ENCODE measurements at places on chromosomes 16 and 17. TPM values are rescaled to one million over a fixed set of nuclear protein-coding genes. Genes with fewer than 3 reads are reported as not detected.

DNA sequence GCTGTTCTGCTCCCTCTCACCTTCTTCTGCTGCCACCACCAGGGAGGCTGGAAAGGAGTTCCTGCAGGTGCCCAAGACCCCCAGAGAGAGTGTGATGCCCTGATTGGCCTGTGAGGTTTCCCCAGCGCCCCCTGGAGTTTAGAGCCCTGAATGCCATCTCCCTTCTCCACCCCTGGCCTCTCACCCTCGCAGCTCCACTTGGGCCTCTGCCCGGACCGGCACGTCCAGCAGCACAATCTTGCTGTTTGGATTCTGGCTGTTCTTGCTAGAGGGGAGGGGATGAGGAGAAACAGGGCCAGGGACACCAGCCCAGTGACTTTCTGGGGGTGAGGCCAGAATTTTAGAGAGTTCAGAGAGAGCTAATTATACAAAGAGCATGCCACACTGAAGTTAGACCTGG is 12.5 kb upstream of the FAM171A2 start:
- no peak for DNase-seq

- DNase-seq: no peak
These were observed 985 bp downstream of the SGSM2 start for GRCh38 chr17:2338315-2338657.

- DNase-seq: no peak
These were observed 36.2 kb upstream of the DNAH17 start for GRCh38 chr17:78613416-78613815.

GRCh38 chr16:65312071-65312470 is 190.2 kb upstream of the CDH11 start:
- no peak for DNase-seq

DNA sequence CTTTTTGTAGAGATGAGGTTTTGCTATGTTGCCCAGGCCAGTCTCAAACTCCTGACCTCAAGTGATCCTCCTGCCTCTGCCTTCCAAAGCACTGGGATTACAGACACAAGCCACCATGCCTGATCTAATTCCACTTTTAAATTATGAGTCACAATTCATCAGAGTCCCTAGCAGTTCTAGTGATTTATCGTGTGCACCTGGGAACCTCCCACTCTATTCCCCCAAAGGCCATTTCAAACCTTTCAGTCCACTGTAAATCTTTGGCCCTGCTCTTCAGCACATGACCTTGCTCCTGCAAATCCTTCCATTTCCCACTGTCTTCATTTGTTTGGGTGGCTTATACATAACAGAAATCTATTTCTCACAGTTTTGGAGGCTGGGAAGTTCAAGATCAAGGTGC is 73.0 kb downstream of the HS3ST2 start:
- DNase-seq: no peak

DNA sequence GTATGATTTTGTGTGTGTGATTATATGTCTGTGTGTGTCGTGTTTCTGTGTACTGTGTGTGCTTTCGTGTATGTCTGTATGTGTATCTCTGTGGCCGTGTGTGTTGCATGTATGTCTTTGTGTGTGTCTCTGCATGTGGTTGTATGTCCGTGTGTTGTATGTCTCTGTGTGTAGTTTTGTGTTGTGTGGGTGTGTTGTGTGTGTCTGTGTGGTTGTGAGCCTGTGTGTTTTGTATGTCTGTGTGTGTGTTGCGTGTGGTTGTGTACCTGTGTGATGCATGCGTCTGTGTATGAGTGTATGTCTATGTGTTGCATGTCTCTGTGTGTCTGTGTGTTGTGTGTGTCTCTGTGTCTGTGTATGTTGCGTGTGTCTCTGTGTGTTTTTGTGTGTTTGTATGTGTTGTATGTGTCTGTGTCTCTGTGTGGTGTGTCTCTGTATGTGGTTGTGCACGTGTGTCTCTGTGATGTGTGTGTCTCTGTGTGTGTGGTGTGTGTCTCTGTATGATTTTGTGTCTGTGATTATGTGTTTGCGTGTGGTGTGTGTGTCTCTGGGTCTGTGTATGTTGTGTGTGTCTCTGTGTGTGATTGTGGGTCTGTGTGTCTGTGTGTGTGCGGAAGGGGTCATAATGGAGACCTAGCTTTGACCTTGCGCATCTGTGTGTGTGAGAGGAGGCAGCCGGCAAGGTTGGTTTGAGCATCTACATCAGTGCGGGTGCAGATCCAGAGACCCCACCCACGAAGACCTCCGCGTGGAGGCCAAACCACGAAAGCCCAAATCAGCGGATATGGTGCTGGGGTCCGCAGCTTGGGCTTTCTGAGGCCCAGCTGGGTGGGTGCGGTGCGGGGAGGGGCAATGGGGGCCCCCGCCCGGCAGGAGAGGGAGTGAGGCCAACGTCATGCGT is 212.6 kb upstream of the GSE1 start:
- no peak for DNase-seq

GRCh38 chr17:60388742-60389141 is 3.2 kb downstream of the USP32 start:
- no peak for DNase-seq

DNA sequence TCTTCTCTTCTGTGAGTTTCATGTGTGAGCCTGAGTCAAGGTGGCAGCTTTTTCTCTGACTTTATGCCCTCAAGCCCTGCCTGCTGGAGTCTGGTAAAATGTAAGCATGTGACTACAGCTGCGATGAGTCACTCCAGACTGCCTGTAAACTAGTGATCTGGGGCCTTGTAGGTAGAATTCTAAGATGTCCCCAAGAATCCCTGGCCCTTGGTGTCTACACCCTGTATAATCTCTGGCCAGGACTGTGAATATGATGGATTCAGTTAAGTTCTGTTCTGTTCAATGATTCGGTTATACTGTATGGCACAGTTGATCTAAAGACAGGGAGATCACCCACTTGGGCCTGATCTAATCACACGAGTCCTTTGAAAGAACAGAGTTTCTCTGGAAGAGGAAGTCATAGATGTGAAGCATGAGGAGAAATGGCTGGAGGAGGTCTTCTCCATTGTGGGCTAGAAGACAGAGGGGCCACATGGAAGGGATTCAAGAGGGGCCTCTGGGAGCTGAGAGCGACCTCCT is 29.8 kb downstream of the PRSS54 start:
- no peak for DNase-seq

DNA sequence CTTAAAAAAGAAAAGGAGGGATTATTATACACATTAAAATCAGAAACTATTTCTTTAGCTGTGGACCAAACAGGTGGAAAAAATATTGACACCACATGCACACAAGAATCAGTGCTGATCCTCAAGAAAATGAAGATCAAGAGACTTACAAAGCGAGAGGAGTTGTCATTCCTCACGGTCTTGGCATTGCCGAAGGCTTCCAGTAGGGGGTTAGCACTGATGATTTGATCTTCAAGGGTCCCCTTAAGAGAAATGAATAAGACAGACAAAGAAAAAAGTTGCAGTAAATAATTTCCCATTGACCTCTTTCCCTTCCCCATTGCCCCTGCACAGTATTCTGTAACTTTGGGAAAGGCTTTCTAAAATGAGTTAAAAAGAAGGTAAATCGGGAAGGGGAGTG is 6.0 kb downstream of the MYH4 start:
- DNase-seq: no peak

GRCh38 chr17:78910497-78911284 is 7.7 kb upstream of the CEP295NL start:
- no peak for DNase-seq

GRCh38 chr16:79843145-79843544 is 242.6 kb upstream of the MAF start:
- no peak for DNase-seq

GRCh38 chr16:67137605-67138004 is 13.2 kb downstream of the B3GNT9 start:
- no peak for DNase-seq

DNA sequence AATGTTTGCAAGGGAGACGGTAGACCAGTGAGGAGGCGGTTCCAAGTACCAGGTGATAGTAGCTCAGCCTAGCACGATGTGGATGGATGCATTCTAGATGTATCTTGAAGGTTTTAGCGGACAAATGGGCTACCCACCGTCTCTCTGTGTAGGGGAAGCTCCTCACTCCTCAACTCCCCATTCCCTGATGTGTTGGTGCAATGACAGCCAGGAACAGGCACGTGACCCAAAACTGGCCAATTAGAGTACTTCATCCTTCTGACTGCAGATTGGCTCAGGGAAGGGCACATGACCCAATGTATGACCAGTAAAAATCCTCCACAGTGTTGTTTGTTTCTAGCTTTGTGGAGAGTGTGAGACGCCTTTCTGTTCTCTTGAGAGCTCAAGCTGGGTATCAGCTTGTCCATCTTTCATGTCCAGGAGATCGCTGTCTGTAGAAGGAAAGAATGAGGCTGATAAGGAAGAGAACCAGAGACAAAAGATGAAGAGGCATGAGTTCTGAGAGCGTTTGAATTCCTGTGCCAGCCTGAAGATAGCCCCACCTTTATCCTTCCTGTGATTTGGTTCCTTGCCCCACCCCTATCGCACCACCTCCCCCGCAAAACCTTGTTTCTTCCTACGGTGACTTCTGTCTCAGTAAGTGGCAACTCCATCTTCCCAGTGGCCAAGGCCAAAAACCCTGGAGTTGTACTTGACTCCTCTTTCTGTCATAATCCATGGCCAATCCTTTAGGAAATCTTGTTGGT is 2.3 kb upstream of the BORCS6 start:
- DNase-seq: peak; percentile 96

DNA sequence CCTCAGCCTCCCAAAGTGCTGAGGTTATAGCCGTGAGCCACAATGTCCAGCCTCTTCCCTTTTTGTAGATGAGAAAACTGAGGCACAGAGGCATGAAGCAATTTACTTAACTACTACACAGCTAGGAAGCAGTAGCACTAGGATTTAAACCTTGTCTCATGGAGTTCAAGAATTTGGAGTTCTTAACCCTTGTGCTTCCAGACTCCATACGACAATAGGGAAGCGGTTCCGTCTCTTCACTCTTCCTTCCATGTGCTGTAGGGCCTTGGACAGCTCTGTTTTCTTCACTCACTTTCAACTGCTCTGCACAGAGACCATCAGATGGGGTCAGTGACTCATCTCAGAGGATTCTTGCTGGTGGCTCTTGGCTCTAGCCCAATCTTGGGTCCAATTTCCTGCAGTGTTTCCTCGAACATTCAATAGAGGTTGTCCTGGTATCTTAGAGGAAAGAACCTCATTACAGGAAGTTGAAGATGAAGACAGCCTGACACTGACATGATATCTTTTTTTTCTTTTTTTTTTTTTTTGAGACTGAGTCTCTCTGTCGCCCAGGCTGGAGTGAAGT is 19.3 kb downstream of the ITGAL start:
- DNase-seq: peak; percentile 24

DNA sequence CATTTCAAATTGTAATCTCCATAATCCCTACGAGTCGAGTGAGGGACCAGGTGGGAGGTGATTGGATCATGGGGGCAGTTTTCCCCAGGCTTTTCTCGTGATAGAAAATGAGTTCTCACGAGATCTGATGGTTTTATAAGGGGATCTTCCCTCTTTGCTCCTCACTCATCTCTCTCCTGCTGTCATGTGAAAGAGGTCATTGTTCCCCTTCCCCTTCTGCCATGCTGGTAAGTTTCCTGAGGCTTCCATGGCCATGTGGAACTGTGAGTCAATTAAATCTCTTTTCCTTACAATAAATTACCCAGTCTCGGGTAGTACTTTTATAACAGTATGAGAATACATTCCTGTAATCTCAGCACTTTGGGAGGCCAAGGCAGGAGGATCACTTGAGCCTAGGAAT is 76.7 kb upstream of the MARCHF10 start:
- DNase-seq: no peak

- no peak for DNase-seq
These were observed 213.8 kb upstream of the RPL38 start for GRCh38 chr17:73989671-73990070.

DNA sequence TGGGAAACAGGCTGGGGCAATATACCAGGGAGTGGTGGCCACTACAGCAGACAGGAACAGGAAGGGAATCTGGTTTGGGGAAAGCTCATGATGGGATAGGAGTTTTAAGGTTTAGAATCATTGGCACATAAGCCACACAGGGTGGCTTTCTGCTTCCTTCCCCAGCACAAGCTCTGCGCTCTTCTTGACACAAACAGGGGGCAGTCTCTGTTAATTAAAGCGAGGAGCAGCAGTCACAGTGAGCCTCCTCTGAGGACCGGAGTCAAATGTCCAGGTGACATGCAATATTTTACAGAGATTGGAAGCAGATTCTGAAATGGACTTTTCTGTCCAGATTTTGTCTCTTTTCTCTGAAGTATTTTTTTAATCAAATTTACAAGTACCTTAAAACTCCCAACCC is 2.8 kb upstream of the SHISA9 start:
- no peak for DNase-seq

The PRRT2 gene
- total RNA-seq: 1.4 TPM

The PRSS27 gene
- 2.3 TPM for total RNA-seq

The RAB34 gene
- total RNA-seq: 97.2 TPM

The AGRP gene
- total RNA-seq: not detected

The OTOA gene
- not detected for total RNA-seq

The CMTM1 gene
- total RNA-seq: 1.9 TPM
